CD4-positive, CD25-positive, alpha-beta regulatory T cell (primary cell): ENCODE measurements at places on chromosomes 2 and 18.

DNA sequence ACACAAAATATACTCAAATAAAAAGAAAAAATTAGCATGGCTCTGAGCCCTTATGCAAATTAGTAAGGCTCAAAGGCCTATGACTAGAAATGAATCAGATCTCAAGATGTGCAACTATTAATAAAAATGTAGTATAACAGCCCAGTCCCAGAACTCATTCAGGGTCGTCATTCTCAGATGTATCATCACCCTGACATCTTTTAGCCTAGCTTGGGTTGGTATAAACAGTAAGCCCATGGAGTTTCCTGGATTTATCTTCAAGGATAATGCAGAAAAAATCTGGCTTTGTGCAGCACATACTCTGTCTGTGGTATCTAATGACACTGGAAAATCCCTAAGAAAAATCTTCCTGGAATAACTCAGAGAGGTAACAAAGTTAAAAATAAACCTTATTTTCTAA is 239.3 kb downstream of the ZNF385B start:
- no peak for DNase-seq

GRCh38 chr2:17969661-17970060 is 91.2 kb downstream of the KCNS3 start:
- DNase-seq: no peak

GRCh38 chr2:181682795-181683517 is 2.6 kb upstream of the NEUROD1 start:
- no peak for DNase-seq

GRCh38 chr2:196294516-196294909 is 123.1 kb upstream of the STK17B start:
- DNase-seq: no peak
